ENCODE measurements at places on chromosomes 4 and X.

DNA sequence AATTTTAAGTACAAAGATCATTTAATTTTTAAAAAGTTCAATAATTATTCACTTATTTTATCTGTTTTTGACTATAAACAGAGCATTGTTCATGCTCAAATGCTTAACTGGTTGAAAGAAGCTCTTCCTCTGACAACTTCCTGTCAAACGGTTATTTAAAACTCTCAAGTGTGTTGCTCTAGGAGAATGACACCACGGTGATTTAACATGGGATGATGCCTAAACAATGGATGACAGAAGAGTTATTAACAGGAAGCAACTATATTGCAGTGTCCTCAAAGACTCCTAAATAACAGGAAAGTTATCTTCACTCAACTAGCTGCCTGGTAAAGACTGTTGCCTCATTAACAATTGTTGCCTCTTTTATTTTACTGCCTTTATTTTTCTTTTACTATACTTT is 509.6 kb downstream of the PACRGL start:
- DNase-seq, result no peak

DNA sequence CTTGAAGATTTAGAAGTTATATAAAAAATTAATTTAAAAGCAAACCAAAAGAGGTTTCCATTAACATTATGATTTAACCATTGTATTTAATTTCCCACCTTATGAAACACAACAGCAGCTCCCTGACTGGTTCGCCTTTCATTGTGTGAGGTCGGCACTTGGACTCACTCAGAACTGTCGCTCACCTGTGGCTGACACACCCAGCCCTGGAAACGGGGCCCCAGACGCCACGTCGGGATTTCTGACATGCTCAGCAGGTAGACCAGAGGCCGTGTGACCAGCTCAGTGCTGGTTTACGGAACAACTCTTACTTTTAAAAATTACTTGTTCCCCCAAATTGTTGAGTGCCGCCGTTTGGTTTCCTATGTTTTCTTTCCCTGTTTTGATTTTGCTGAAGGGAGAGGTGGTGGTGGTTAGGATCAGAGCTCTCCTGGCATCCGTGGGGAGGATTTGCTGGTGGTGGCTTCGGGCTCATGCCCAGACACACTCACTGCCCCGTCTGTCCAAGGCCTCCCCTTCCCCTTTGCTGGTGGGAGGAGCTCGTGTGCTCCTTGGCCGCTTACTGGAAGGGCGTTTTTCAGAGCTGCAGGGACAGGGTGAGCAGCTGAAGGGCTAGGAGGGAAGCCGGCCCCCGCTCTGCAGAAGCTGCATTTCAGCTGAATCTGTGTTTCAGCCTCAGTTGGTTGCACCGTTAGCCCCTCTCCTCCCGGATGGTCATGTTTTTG is 59.2 kb downstream of the CPLX1 start:
- no peak for DNase-seq

- peak; percentile 51 for DNase-seq
Measured at GRCh38 chr4:6560416-6561172, 14.4 kb upstream of the MAN2B2 start.

DNA sequence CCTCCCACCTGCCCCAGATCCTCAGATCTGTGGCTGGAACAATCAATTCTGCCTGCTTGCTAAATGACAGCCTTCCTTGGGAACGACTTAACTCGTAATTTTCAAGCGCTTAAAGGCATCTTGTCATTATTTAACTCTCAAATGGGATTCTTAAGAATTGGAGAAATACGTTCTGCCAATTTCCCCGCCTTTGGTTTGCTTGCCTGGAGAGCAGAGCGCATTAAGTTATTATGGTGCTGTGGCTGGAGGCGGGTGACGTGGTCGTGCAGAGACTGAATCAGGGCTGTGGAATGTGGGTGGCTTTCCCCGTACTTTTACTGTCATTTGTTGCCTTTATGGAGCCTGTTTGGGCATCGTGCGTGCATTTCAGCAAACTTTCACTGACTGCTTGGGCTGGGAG is 78.9 kb upstream of the PSAPL1 start:
- DNase-seq, result no peak

GRCh38 chr4:13830449-13830848 is 202.9 kb upstream of the BOD1L1 start:
- DNase-seq, result no peak

GRCh38 chr4:12071316-12071715 is 642.6 kb upstream of the HS3ST1 start:
- DNase-seq, result no peak

- no peak for DNase-seq
Measured at GRCh38 chr4:1208266-1208961, 36.0 kb upstream of the SPON2 start.

DNA sequence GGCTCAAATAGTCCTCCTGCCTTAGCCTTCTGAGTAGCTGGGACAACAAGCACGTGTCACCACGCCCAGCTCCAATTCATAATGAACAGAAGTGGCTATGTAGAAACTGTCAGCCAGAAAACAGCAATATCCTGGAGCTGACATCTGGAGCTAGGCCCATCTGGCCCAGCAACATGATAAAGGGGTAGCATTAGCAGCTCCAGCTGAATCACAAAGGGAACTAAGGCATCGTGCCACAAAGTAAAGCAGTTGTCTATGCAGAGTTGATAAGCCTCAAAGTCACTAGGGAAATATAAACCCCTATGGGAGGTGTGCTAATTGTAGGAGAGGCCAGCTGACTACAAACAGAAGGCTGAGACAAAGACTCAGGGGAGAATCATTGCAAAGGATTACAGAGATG is 270.5 kb upstream of the GPC4 start:
- no peak for DNase-seq

GRCh38 chr4:24837336-24837735 is 42.0 kb downstream of the SOD3 start:
- DNase-seq, result no peak

GRCh38 chr4:182578402-182578801 is 335.2 kb downstream of the TENM3 start:
- peak; percentile 92 for DNase-seq

DNA sequence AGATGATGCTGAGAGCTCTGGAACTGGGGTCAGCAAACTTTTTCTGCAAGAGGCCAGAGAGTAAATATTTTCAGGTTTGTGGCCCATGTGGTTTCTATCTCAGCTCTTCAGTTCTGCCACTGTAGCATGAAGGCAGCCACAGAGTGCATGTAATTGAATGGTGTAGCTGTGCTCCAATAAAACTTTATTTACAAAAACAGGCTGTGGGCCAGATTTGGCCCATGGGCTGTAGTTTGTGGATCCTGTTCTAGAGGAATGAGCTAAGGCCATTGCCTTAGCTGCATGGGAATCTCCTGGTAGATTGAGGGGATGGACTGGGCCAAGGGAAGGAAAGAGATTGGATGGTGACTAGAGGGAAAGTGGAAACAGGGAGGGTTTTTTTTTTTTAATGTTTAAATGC is 36.8 kb downstream of the CLCN4 start:
- no peak for DNase-seq

Data from kidney tubule cell (primary cell).